ENCODE measurements at places on chromosomes 11 and 22. TPM values are rescaled to one million over a fixed set of nuclear protein-coding genes. Genes with fewer than 3 reads are reported as not detected.

Gene FZD4
- total RNA-seq = 50.2 TPM

Gene IFITM10
- total RNA-seq = 2.2 TPM

- no peak for DNase-seq
Observed at GRCh38 chr22:49301398-49302149, 526.1 kb downstream of the BRD1 start.

DNA sequence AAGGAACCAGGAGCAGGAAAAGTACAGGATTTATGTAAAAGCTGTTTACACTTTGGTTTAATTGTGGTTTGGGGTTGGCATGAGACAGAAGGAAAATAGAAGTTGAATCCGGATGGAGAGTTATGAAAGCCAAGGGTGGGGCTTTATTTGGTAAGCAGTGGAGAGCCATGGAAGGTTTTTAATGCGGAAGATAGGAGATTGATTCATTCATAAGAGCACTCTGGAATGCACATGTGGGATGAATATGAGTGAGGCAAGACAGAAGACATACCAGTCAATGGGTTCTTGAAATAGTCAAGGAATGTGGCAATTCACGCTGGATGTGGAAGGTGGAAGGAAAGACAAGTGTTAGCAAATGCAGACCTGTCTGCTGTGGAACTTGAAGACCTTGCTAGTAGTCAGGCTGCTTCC, 9.3 kb upstream of the GLB1L3 start:
- peak; percentile 75 for DNase-seq

GRCh38 chr22:39745789-39746188, 147.8 kb downstream of the ENTHD1 start:
- DNase-seq = no peak

GRCh38 chr11:76795936-76796441, 12.8 kb downstream of the TSKU start:
- DNase-seq = no peak

DNA sequence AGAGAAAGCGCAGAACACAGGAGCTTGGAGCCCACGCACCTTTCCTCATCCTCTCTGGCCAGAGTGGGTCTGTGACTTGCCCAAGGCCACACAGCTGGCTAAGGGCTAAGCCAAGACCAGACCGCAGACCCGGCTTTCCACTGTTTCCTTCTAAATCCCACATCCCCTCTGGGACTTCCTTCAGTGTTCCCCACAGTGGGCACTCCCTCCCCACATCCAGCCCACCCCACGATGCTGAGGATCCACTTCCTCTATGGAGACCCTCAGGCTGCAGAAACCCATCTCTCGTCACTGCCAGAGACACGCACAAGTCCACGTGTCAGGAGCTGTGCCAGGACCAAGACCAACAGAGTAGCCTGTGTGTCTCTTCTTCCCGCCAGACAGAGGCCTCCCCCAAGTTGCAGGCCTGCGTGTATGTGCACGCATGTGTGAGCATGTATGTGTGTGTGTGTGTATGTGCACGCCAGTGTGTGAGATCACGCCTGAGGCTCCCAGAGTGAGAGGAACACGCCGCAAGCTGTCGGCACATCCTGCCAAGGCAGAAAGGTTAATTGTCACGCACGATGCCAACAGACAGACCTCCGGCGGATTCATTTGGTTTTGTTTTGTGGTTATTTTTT, 21.6 kb downstream of the PDGFB start:
- no peak for DNase-seq

- peak; percentile 59 for DNase-seq
Observed at GRCh38 chr11:15883455-15883920, 472.9 kb downstream of the SOX6 start.

DNA sequence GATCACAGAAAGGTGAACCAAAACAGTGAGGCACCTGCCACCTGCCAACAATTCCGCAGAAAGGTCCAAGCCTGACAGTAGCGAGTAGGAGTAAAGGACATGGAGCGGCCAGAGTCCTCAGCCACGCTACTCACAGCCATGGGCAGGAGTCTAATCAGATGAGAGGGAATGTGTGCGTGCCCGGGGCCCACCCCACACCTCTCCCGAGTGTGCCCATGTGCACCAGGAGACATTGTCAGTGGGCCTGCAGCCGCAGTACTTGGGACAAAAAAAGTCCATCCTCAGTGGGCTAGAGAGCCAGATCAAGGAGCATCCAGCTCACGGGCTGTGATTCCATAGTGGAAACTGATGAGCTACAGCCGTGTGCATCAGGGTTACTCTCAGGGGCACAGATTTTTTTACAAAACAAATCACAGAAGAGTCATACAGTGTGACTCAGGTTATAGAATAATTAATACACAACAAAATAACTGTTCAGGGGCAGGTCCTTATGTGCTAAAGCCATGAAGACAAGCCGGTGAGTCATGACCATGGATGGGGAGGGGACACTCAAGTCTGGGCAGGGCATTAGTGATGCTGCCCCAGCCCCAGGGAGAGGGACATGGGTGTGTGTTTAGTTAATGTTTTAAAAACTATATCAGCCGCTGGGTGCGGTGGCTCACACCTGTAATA, 12.0 kb downstream of the SART1 start:
- DNase-seq = no peak

DNA sequence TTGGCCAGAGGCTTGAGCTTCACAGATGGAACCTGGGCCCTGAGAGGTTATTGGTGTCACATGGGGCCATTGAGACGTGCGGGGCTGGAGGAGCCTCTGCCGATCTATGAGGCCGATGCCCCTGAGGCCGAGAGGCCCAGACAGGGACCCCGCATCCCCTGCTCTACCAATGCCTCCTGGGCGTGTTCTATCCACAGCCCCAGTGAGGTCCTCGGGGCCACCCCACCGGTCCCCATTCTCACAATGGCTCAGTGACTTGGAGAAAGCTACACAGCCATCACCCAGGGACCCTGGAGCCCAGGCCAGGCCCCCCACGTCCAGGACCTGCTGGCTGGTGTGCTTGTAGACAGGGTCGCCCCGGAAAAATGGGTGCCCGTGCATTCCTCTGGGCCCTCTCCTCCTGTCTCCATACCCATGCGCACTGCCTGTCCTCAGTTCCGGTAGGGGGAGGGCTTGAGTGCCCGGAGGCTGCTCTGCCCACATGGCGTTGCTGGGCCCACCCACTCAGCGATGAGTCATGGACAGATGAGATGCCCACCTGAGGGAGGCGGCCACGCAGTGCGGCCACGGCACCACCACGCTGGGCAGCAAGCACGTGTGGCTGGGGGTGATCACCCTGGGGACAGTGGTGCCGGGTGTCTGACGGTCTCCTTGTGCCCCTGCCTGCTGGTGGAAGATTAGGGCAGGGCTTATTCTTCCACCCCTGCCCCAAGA, 1224.7 kb downstream of the BRD1 start:
- no peak for DNase-seq

- no peak for DNase-seq
Observed at GRCh38 chr11:96021901-96022650, 98.2 kb upstream of the MTMR2 start.

DNA sequence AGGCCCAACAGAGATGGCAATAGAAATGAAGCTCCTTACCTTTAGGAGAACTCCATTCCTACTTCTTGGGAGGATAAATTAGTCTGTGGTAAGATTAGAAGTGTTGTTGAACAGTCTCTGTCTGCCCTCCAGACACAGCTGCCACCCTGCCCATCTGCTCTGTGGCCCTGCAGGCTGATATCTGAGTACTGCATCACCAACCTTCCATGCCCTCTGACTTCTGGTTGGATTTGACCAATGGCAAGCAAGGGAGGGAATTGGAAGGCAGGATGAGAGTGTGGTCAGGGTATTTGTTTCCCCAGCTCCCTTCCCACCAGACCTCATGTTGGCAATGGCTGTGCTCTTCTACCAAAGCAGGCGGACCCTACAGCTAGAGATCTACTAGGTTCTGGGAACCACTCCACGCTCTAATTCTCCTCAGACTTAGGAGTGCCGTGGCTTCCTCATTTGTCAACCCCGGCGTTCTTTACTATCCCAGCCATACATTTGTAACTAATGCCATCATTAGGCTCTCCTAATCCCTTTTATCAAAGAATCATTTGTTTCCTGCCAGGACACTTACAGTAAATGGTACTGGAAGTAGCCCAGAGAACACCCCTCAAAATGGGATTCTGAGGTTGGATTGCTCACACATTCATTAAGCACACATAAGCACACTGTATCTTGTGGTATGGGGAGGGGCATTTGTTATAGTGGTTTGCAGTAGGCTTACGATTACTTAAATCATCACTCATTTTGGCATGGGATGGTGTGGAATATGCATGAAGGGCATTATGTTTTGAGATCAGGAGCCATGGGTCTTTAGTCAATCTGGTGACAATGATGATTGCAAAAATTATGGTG, 35.4 kb upstream of the CD44 start:
- no peak for DNase-seq

GRCh38 chr11:47233989-47234668, 14.5 kb downstream of the ACP2 start:
- DNase-seq = peak; percentile 74

Measured in fibroblast of the aortic adventitia (primary cell).